ENCODE measurements at places on chromosomes 11 and 22.

DNA sequence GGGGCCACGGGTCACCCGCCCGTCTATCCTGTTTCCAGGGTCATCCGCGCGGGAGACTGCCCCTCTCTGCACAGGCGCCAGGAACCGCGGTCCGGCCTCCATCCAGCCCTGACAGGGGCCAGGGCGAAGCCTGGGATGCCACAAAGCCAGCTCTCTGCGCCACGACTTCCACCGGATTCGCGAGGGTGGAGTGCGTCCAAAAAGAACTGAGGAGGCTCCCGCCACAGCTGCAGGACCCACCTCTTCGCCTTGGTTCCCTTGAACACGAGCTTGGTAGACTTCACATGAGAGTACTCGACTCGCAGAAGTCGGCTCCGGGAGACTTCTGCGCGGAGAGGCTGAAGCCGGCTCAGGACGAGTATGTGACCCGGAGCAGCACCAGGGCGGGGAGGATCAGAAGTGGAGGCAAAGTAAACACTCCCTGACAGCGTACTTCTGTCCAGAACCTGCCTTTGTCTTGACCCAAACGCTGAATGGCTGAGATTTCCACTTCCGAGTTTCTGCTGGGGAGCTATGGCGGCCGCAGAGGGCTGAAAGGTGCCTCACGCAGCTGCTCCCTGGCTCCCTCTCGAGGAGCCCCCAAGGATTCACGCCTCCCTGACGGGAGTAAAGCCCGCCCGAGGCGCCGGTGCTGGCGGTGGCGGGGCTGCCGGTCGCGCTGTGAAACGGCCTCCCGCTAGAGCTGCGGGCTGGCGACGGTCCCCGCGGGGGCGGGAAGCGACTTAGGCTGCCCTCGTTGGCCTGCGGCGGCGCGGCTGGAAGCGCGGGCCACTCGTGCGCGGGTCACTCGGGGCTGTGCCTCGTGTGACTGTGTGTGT, 4566.7 kb upstream of the OR11H1 start:
- no peak for DNase-seq

- no peak for DNase-seq
Observed at GRCh38 chr11:36408498-36409136, 101.5 kb downstream of the TRAF6 start.

DNA sequence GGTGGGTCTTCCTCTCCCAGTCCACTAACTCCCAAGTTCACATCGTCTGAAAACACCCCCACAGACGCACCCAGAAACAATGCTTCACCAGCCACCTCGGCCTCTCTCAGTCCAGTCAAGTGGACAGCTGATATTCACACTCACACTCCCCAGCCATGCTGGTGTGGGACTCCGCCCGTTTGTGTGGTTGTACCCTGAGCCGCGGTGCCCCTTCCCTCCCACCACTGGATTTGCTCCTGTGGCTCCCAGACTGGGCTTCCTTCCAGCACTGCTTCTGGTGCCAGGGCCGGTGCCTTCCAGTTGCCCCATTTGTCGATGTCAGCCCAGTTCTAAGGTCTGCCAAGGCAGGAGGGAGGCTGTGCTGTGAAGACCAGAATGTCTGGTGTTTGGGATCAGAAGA, 37.9 kb upstream of the PLET1 start:
- no peak for DNase-seq

GRCh38 chr11:66479394-66480116, 679 bp upstream of the DPP3 start:
- DNase-seq = no peak

- DNase-seq = no peak
Observed at GRCh38 chr22:29722587-29722986, 2.8 kb downstream of the CABP7 start.

- DNase-seq = peak; percentile 35
Observed at GRCh38 chr22:32574411-32574810, 99.8 kb downstream of the FBXO7 start.

GRCh38 chr22:47409539-47410275, 647.3 kb downstream of the TBC1D22A start:
- no peak for DNase-seq
